H9 (cell line): ENCODE measurements at places on chromosomes 11 and 22. TPM values are rescaled to one million over a fixed set of nuclear protein-coding genes. Genes with fewer than 3 reads are reported as not detected.

Gene AIFM3
- 1.9 and 2.3 TPM in 2 replicates for total RNA-seq

Gene OR8U1
- not detected in 2 replicates for total RNA-seq

Gene HOATZ
- not detected in 2 replicates for total RNA-seq

Gene LARGE2
- total RNA-seq = 95.6 and 108 TPM in 2 replicates

DNA sequence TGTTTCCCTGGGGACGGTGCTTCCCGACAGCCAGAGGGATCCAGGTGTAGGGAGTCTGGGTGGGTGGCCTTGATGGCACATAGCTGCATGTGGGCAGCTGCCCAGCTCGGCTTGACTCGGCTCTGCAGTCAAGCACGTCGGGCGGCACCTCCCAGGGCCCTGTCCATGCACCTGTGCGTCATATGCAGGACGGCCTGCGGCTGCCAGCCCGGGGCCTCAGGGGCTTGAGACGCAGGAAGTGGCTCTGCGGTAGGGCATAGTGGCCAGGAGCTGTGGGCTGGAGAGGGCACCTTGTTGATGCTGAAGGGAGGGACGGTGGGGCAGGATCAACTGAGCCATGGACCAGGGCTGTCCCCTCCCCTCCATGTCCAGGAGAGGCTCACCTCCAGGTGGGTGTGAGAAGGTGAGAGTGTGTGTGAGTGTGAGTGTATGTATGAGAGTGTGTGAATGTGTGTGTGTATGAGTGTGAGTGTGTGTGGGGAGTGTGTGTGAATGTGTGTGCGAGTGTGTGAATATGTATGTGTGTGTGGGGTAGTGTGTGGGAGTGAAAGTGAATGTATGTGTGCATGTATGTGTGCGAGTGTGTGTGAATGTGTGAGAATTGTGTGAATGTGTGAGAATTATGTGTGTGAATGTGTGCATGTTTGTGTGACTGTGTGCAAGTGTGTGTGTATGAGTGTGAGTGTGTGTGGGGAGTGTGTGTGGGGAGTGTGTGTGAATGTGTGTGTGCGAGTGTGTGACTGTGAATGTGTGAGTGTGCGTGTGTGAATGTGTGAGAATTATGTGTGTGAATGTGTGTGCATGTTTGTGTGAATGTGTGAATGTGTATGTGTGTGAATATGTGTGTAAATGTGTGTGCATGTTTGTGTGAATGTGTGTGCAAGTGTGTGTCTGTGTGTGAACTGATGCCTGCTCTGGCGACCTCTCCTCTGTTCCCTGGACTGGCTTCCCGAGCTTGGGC lies 5.7 kb upstream of the SUN2 start:
- no peak for DNase-seq

- no peak for DNase-seq
Observed at GRCh38 chr22:23106906-23107367, 34.9 kb downstream of the RSPH14 start.

GRCh38 chr11:95595973-95596489 lies 193.6 kb downstream of the FAM76B start:
- DNase-seq = no peak

- no peak for DNase-seq
Observed at GRCh38 chr22:47797342-47797945, 1035.0 kb downstream of the TBC1D22A start.

DNA sequence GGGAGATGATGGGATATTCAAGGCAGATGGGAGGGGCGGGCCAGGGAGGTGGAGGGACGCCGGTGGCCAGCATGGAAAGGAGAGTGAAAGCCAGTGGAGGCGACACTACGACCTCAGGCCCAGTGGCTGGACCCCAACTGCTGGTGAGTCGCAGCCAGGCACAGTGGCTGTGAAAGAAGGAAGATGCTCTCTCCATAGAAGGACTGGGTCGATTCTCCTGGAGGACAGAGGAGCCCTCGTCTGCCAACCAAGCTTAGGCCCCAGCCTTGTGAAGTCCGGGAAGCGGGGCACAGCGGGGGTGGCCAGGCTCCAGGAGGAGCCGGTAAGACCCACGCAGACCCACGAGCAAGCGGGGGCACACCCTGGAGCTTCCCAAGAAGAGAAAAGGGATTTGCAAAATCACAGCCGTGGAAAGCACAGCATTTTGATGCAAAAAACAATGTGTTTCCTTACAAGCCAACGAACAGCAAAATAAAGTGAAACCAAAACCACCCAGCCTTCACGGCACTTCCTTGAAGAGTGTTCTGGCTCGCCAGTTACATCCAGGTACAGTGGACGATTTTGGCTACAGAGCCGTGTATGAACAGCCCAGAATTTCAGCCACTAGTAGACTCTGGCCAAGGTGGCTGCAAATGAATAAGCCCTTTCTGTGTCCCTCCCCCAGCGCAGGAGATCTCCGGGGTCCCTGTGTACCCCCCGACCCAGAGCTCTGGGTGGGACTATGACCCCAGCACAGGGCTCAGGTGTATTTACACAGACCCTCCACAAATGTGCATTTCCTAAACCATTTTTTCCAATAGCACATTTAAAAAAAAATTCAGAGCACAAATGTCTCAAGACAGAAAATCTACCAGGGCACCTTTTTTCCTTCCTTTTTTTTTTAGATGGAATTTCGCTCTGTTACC lies 96.9 kb downstream of the TRMU start:
- DNase-seq = no peak

- DNase-seq = no peak
Observed at GRCh38 chr22:37741312-37741795, 44.5 kb downstream of the TRIOBP start.

DNA sequence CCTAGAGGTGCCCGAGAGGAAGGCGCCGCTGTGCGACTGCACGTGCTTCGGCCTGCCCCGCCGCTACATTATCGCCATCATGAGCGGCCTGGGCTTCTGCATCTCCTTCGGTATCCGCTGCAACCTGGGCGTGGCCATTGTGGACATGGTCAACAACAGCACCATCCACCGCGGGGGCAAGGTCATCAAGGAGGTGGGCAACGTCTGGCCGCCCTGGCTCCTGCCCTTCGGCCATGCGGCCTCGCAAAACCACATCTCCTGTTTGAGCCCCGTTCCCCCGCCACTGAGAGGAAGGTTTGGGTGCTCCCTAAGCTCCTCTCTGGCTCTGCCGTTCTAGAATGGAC lies 3.4 kb downstream of the SLC17A6 start:
- DNase-seq = peak; percentile 57
